ENCODE measurements at places on chromosomes 3 and 15.

GRCh38 chr3:86982883-86983282, 8.1 kb downstream of the VGLL3 start:
- DNase-seq: no peak

DNA sequence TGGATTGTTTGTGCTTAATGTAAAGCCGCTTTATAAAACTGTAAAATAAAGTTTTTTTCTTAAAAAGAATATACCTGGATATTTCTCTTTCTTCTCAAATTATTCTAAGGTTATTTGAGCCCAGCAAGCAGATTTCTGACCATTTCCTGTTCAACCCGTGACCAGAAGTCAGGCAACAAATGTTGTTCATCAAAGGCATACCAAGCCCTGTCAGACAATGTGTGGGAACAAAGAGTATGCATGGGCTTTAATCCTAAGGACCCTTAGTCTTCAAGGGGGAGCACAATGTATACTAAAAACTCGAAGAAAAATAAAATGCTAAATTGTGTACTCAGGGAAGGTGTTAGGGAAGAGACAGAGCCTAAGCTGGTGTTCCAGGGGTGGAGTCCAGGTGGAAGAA, 26.6 kb upstream of the PAQR5 start:
- DNase-seq: no peak

DNA sequence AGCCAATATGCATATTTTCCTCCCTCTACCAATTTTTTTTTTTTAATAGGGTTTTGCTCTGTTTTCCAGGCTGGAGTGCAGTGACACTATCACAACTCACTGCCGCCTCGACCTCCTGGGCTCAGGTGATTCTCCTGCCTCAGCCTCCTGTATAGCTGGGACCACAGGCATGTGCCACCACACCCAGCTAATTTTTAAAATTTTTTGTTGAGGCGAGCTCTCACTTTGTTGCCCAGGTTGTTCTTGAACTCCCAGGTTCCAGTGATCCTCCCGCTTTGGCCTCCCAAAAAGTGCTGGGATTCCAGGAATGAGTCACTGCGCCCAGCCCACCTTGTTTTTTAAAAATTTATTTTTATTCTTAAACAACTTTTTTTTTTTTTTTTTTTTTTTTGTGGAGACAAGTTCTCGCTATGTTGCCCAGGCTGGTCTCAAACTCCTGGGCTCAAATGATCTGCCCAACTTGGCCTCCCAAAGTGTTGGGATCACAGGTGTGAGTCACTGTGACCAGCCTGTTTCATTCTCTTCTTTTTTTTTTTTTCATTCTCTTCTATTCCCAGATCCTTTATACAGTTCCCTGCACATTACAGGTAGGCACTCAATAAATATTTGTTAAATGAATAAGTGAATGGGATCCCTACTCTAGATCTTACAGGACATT, 40.5 kb upstream of the PIK3CB start:
- DNase-seq: no peak

- no peak for DNase-seq
These were observed 56.3 kb downstream of the IGSF11 start for GRCh38 chr3:118978393-118978758.

- no peak for DNase-seq
These were observed 60.2 kb downstream of the TRAT1 start for GRCh38 chr3:108882762-108883161.

DNA sequence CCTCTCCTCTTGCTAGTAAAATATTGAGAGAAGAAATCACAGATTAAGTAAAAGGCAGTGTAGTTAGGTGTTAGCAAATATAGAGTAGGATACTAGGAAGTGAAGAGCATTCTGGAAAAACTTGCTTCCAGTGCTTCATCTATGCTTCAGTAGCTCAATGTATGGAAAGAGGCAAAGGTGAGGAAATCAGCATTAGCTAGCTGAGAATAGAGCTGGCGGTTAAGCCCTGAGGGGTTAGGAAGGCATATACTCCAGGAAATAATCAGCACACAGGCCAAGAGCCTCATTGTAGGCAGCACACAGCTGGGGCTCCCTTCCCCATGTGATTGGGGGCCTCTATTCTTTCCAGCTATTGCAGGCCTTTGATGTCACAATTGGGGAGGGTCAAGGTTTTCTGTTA, 13.8 kb downstream of the RCCD1 start:
- DNase-seq: no peak

DNA sequence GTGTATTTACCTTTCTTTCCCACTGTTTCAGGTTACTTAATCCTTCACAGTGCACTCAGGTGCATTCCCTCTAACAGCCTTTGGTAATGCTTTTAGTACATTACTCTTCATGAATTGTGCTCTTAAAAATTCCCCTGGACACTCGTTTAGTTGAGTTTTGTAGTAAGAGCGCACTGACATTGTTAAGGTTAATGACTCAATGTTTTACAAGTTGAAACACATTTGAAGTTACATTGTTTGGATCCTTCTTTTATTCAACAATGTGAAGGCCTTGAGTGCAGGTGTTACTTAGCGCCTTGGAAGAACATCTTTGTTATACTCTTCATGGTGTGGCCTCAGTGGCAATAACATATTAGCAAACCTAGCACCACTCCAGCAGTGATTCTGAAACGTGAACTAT, 739.6 kb downstream of the NAALADL2 start:
- DNase-seq: no peak

DNA sequence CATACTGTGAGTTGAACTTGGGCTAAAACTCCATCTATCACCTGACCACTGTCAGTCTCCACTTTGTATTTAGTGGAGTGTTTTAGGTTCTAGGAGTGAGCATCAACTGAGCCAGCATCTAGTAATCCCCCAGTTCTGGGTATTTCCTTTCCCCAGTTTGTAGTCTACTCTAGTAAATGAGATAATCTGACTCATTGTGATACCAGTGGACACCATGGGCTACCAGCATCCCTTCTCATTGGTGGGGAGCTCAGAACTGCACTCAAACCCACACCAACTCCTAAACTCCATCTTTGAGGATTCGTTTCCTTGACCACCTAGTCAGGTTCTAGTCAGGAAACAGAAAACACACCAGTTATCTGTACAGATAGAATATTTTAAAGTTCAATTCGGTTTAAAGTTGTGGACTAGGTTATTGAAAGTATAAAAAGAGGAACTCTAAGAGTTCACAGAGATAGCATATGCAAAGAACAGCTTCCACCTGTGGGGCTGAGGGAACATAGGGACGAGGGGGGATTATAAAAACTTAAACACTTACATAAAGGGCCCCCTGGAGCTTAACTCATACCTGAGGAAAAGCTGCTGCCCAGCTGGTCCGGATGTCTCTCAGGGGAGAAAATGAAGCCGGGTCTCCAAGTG, 36.0 kb downstream of the LEO1 start:
- no peak for DNase-seq

- no peak for DNase-seq
These were observed 165.0 kb downstream of the ABHD5 start for GRCh38 chr3:43855674-43856299.

DNA sequence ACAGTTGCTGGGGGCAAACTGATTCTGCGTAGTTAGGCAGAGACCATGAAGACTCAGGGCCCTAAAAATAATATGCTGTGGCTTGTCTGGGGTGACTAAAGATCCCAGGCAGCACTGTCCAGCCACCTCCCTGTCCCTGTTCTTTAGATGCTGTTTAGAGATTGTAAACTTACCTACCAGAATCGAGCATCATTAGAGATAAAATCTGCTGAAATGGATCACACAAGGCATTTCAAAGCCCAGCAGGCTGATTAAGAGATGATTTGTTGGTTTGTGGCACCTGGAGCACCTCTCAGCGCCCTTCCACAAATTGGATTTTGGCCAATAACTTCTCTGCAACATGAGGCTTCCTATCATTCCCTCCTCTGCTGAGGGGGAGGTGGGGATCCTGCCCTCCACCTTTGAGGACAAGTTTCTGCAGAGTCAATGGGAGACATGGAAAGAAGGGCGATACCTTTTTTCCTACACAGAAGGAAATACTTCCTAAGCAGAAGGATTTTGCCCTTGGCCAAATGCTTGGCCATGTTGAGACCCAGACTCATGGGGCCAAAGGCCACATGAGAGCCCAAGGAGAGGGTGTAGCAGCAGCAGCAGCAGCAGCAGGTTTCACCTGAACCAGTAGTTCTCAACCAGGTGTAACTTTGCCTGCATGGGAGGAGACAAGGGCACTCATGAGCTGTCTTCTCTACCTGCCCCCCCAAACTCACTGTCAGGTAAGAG, 37.5 kb downstream of the SEMA5B start:
- no peak for DNase-seq

- DNase-seq: peak; percentile 90
These were observed 52.4 kb downstream of the IL1RAP start for GRCh38 chr3:190566043-190566933.

GRCh38 chr3:36408146-36408545, 27.8 kb downstream of the STAC start:
- DNase-seq: no peak

DNA sequence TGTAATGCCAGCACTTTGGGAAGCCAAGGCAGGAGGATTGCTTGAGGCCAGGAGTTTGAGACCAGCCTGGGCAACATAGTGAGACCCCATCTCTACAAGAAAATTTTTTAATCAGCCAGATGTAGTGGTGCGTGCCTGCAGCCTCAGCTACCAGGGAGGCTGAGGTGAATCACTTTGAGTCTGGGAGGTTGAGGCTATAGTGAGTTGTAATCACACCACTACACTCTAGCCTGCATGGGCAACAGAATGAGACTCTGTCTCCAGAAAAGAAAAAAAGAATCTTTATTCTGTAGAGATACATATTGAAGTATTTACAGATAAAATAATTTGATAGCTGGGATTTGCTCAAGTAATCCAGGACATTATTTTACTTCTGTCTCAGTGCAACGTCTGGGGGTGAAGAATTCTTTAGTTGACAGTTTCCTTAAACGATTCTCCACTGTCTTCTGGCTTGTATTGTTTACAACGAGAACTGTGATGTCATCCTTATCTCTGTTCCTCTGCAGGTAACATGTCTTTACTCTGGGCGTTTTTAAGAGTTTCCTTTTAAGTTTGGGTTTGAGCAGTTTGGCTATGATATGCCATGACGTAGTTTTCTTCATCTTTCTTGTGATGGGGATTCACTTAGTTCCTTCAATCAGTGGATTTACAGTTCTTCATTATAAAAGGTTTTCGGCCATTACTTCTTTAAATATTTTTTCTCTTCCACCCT, 26.3 kb downstream of the KPNA1 start:
- no peak for DNase-seq

GRCh38 chr3:32391643-32392535, at the start of gene CMTM7:
Gene CMTM7, plus strand, starts transcription at chr3:32391853. Its CDS starts 54 bp downstream, at chr3:32391907.
- no peak for DNase-seq
